ENCODE measurements at places on chromosomes 12 and 14.

DNA sequence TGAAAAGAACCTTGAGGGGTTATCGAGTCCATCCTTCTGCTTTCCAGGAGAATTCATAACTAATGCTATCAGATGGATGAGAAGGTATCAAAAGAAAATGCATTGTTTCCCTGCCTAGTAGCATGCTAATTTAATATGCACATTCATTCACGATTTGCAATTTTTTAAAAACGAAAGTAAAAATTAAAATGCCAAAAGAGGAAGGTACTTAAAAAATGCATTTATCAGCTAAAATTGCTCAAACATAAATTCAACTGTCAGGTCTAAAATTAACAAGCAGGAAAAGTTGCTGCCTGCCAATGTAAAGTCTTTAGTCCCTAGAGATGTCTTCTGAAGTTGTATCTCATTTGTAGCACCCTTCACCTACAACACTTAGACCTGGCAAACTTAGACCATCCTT is 7.9 kb downstream of the ATF7 start:
- DNase-seq, result no peak

DNA sequence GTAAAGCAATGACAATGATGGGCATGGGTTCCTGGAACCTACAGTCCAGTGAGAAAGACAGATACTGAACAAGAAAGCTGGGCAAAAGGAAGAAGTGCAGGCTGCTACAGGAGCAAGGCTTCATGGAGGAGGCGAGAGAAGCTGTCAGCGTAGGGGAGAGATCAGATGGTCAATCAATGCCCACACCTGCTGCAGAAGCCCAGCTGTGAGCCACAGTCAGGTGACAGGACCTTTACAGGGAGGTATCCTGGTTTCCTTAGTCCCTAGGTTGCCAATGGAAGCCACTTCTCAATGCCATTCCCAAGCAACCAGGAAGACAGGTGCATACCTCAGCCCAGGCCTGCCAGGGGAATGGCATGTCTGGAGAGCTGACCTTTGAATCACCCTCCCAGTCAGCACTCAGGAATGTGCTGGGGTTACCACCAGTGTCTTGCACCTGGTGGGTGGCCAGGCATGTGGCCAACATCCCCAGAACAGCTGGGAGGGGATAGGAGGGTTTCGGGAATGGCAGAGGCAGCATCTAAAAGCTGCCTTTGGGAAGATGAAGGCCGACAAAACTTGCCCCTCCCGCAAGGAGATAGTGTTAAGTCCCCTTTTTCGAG is 170.3 kb downstream of the TTC7B start:
- no peak for DNase-seq

GRCh38 chr14:92463141-92463540 is 50.4 kb upstream of the RIN3 start:
- DNase-seq, result no peak

- DNase-seq, result no peak
These were observed 204.7 kb downstream of the CALM1 start for GRCh38 chr14:90601563-90601962.

DNA sequence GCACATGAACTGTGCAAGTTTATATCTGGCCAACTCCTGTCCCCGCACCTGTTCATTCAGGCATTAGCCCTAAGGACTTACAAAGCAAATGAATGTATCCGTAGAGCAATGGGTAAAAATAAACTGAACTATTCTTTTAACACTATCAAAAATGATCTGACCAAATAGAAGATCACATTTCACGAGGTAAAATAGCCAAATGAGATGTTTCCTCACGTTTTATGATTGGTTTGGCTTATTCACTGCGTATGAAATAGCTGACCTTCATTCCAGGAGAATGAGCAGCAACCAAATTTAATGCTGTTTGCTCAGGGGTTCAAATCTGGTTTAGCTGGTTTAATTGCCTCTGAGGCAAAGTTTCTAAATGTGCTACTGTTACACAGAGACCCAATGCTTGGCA is 216.0 kb upstream of the EEA1 start:
- no peak for DNase-seq

DNA sequence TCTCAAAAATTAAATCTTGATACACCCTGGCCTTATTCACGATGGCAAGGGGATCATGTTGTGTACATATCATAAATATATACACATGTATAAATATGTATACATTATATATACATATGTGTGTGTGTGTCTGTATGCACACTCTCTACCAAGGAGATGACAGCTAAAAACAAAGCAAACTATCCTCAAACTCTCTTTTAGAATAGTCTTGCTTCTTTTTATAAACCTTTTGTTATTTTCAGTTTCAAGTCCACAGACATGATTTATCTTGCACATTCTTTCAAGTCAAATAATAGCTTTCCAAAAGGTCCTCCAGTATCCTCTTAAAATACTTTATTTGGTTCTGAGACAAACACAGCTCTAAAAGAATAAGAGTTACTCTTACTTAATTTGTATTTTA is 8.4 kb downstream of the ANO6 start:
- no peak for DNase-seq

- DNase-seq, result no peak
These were observed 32.4 kb downstream of the PLEKHG7 start for GRCh38 chr12:92735131-92735721.

DNA sequence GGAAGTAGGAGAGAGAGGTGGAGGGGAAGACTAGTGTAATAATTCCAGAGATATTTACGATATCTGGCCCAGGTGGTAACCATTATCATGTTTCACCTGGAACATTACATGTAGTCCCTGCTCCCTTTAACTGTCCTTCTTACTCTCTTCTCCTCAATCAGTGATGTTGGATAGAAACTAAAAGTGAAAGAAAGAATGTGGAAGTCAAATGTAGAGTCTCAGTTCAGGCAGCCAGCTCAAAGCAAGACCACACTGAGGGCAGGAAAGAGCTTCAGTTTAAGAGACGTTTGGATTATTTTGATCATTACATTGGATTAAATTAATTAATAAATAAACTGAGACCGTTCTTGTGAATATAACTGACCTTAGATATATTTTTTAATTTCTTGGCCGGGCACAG is 594.4 kb downstream of the FLRT2 start:
- no peak for DNase-seq

DNA sequence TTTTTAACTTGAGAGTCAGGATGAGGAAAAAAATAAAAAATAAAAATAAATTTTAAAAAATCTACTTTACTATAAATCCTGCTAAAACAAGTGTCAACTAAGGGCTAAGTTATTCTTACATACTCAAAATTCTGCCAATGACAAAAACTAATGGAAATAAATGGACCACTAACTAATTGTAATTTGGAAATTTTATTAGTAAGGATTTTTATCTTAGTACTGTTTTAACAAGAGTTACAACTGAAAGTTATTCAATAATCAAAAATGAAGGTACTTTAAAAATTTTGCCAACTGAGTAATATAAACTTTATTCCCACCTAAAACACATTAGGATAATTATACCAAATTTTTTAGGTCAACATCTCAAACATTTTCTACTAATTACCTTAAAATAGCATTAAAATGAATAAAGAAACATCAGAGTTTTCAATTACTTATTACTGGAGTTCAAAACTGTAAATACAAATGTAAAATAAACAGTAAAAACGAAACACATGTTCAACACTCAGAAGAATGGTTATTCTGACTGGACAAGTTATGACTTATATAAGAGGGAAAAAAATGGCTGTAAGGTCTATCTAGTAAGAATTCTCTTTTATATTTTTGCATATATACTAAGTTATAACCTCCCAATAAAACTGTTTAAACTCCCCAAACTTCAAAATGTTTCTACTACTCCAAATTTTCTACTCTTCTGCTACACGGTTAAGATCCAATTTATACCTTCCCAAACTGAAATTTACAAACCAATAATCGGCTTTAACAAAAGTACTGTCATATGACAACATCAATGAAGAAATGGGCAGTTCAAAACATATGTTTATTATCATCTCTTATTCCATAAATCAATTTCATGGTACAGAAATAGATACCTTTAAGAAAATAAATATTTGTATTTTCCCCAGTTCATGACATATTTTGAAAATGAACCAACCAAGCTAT is 2.7 kb downstream of the HECTD1 start:
- DNase-seq, result no peak

- no peak for DNase-seq
These were observed 38.4 kb downstream of the AKAP6 start for GRCh38 chr14:32367516-32367915.

DNA sequence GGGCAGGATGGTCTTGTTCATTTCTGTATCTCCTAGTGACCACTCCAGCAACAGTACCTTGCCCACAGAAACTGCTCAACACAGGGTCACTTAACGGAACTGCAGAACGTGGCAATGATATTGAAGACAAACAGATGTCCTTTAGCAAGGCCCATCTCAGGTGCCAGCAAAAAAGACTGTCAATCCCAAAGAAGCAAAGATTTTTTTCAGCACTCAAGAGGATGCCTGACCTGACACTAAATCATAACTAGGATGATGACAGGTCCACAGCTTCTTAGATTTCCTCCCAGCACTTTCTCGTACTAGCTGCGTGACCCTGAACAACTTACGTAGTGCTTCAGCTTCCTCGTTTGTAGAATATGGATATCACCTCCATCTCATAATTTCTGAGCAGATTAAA is 39.4 kb downstream of the ATP2B1 start:
- no peak for DNase-seq

DNA sequence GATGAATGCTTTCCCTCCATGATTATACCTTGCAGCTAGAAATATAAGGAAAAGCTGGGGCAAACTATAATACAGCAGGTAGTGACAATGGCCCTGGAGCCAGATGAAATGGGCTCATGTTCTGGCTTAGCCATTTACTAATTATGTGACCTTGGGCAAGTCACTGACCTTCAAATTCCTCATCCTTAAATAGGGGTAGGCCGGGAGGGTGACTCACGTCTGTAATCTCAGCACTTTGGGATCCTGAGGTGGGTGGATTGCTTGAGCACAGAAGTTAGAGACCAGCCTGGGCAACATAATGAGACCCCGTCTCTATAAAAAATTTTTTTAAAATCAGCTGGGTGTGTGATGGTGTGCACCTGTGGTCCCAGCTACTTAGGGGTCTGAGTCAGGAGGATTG is 155.4 kb downstream of the C12orf75 start:
- no peak for DNase-seq

GRCh38 chr12:112121780-112122565 is 3.4 kb upstream of the TRAFD1 start:
- peak; percentile 45 for DNase-seq

- DNase-seq, result no peak
These were observed 1.3 kb upstream of the MAP3K9 start for GRCh38 chr14:70810621-70811020.

GRCh38 chr14:102249041-102249440 is 55.9 kb downstream of the MOK start:
- no peak for DNase-seq

DNA sequence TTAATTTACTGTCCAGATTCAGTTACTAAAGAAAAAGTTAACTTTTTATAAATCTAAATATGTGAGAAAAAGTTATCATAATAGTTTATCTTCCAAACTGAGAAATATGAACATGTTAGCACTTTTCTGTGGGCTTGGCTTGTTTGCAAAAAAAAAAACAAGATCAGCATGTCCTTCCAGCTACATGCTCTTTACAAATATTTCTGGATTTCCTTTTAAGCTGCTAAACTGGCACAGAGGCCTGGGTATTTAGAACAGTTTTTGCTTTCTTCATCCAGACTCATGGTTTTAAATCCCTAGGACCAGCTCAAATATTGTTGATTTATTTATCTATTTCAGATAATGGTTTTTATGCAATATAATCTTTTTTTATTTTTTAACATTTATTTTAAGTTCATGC is 1444.5 kb upstream of the FLRT2 start:
- no peak for DNase-seq

DNA sequence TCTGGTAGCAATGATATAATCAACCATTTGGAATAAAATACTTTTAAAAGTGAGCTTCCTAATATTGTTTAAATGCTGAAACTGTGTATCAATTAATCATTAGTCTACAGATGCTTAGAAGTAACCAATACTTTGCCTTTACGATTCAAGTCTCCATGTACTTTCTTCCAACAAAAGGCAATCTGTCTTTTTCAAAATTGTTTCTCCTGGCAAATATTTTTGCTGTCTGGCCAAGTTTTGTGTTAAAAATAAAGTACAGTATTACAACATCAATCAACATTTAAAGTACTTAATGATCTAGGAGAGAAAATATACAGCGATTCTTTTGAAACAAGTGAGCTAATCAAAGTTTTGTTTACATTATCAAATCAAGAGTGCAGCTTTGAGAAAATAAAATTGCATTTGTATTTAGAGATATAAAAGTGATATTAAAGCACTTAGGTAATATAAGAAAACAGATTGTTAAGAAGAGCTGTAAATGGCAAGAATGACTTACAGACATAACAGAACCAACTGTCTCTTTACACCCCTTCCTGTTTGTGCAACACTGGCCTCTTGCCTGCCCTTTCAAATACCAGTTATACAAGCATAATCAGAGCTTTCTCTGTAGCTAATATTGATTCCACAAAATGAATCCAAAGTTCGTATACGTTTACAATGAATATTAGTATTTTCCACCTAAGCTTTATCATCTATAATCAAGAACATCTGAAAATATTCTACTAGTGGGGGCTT is 38.2 kb upstream of the FBLN5 start:
- DNase-seq, result no peak

- no peak for DNase-seq
These were observed 1231.7 kb upstream of the TMEM132C start for GRCh38 chr12:127035011-127035879.

DNA sequence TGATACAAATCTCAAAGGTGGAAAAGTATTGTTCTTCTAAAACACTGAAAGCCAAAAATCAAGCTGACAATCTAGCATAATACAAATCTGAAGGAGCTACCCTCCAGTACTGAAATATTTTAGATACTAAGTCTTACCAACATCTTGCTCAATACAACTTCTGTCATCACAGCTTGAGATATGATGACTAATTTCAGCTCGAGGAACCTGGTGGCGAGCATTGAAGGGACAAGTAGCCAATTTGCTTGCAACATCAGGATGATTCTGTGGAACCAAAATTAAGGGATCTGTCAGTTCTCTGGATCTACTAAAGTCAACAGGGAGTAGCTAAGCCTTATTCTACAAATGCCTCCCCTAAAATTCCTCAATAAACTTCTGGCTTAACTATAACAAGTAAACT is 10.4 kb downstream of the GTSF1 start:
- no peak for DNase-seq

- no peak for DNase-seq
These were observed 3.2 kb upstream of the VSIG10 start for GRCh38 chr12:118107011-118107410.

DNA sequence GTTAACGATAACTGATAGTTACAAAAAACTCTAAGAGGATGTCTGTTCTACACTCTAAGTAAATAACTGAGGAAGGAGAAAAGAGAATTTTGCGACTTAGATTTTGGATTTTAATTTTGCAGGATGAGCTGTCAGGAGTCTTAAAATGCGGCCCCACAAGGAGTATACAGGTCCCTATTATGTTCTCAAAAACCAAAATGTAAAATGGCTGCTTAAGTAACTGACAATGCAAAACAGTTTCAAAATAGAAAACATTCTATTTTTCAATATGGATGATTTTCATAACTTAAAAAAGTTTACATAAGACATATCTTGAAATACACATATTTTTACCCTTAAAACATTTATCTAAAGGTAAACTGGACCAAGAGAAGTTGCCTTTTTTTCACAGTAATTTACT is 2.6 kb downstream of the CD69 start:
- no peak for DNase-seq
